Gastroesophageal sphincter (tissue), 4 donors: ENCODE measurements at places on chromosomes 16 and 17. TPM values are rescaled to one million over a fixed set of nuclear protein-coding genes. Genes with fewer than 3 reads are reported as not detected.

DUXB gene
- total RNA-seq = not detected

GRB2 gene
- total RNA-seq = 113 TPM

IL21R gene
- 0.25 TPM for total RNA-seq

ZFP3 gene
- 6.8 TPM for total RNA-seq

TP53TG3F gene
- total RNA-seq = not detected

DNAI2 gene
- not detected for total RNA-seq

FAM171A2 gene
- 2.3 TPM for total RNA-seq

TBX6 gene
- 0.84 TPM for total RNA-seq

TNFRSF13B gene
- total RNA-seq = 0.81 TPM

HAS3 gene
- 0.94 TPM for total RNA-seq

CTRB2 gene
- not detected for total RNA-seq

PABPN1L gene
- not detected for total RNA-seq

STAC2 gene
- total RNA-seq = 0.57 TPM

KRT12 gene
- not detected for total RNA-seq

SLFN14 gene
- not detected for total RNA-seq

TSNAXIP1 gene
- 2.4 TPM for total RNA-seq

PRSS36 gene
- total RNA-seq = 0.17 TPM

TBC1D3E gene
- not detected for total RNA-seq

CD2BP2 gene
- 56.3 TPM for total RNA-seq

NUP93 gene
- 39.2 TPM for total RNA-seq

PRAC1 gene
- not detected for total RNA-seq

TMEM235 gene
- total RNA-seq = not detected

LLGL2 gene
- 2.3 TPM for total RNA-seq

HID1 gene
- total RNA-seq = 9.7 TPM

MFAP4 gene
- total RNA-seq = 89.3 TPM

NTN3 gene
- not detected for total RNA-seq
